ENCODE measurements at places on chromosomes 6 and 20. TPM values are rescaled to one million over a fixed set of nuclear protein-coding genes. Genes with fewer than 3 reads are reported as not detected.
A peak's percentile ranks its signal among the peaks of the same experiment; 100 is the strongest.

GRCh38 chr6:138267971-138268895, 49.9 kb upstream of the PBOV1 start:
- no peak overlapping the region for H3K27ac ChIP-seq
- DNase-seq, result no peak
- no peaks in the 10 kb centered on the region for H3K4me1 ChIP-seq
- no peaks in the 10 kb centered on the region for H3K27me3 ChIP-seq
- no peak overlapping the region for H3K4me3 ChIP-seq

DNA sequence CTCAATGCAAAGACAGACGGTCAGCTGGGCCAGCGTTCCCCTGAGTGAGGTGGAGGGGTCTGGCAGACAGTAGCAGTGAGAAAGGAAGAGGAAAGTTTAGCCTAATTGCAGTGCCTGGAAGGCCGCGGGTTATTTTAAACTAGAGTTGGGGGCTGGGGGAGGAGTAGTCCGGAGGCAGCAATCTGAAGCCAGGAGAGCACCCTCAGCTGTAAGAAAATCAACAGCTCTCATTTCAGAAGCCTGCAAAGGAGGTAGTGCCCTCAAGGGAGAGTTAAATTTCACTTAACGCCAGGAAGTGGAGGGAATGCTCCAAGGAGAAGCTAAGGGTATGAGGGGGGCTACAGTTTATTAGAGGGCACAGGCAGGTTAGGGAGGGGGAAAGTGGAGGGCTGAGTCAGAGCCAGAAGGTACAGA, 26.9 kb downstream of the RING1 start:
- no peaks in the 10 kb centered on the region for H3K27me3 ChIP-seq
- H3K4me1 ChIP-seq, result no peaks in the 10 kb centered on the region
- H3K4me3 ChIP-seq, result no peak overlapping the region
- no peak overlapping the region for H3K27ac ChIP-seq

- peak overlapping the region; percentile 100 for H3K27ac ChIP-seq
- no peaks in the 10 kb centered on the region for H3K27me3 ChIP-seq
- DNase-seq, result peak; percentile 87
- H3K36me3 ChIP-seq, result no peaks in the 10 kb centered on the region
Observed at GRCh38 chr20:53899351-53900167, 170.8 kb downstream of the BCAS1 start.

GRCh38 chr6:43296780-43297497, 1.1 kb upstream of the SLC22A7 start:
- DNase-seq, result no peak
- H3K4me1 ChIP-seq, result no peaks in the 10 kb centered on the region
- no peak overlapping the region for H3K4me3 ChIP-seq
- H3K27ac ChIP-seq, result no peak overlapping the region
- no peaks in the 10 kb centered on the region for H3K27me3 ChIP-seq

GRCh38 chr20:63941282-63942081, 14.7 kb downstream of the UCKL1 start:
- no peaks in the 10 kb centered on the region for H3K36me3 ChIP-seq
- H3K4me3 ChIP-seq, result no peak overlapping the region
- no peak for DNase-seq
- H3K27ac ChIP-seq, result no peak overlapping the region
- H3K4me1 ChIP-seq, result peaks cover 6% of the 10 kb centered on the region

DNA sequence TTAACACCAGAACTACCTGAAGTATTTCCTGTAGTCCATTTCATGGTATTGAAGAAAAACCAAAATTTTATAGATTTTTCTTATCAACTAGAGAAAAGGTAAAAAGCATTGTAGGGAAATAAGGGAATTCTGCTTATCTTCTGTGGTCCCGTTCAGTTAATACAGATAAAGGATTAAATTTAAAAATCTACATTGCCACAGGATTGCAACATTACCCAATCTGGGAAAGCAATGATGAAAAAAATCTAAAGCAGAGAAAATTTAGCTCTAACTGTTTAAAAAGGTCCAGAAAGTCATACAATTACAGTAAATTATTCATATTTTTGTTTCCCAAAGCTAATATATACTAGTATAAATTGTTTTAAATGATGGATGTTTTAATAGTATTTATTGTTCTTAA, 18.0 kb downstream of the POLH start:
- no peak overlapping the region for H3K27ac ChIP-seq
- H3K36me3 ChIP-seq, result peaks cover 8% of the 10 kb centered on the region
- H3K27me3 ChIP-seq, result no peaks in the 10 kb centered on the region
- H3K4me1 ChIP-seq, result no peaks in the 10 kb centered on the region
- H3K4me3 ChIP-seq, result no peak overlapping the region
- no peak for DNase-seq

- H3K27ac ChIP-seq, result no peak overlapping the region
- peaks cover 40% of the 10 kb centered on the region for H3K27me3 ChIP-seq
- H3K4me1 ChIP-seq, result no peaks in the 10 kb centered on the region
- no peak overlapping the region for H3K4me3 ChIP-seq
- H3K36me3 ChIP-seq, result no peaks in the 10 kb centered on the region
Observed at GRCh38 chr20:1509237-1509636, 18.0 kb upstream of the SIRPB2 start.

DNA sequence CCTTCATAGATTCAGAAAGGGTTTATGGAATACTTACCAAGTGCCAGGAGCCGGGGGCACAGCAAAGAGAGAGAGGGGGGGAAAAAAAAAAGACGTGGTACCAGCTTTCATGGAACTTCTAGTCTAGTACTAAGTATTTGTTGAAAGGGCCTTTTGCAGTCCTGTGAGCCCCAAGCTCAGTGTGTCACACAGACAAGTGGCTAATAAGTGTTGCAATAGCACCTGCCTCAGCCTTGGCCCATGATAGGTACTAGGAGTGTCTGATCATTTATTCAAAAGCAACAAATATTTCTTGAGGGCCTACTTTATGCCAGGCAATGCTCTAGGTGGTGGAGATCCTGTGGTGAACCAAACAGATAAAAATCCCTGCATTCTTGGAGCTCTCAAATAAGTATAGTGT, 7.9 kb downstream of the MYLK2 start:
- no peak for DNase-seq
- H3K27me3 ChIP-seq, result no peaks in the 10 kb centered on the region
- H3K4me3 ChIP-seq, result no peak overlapping the region
- H3K36me3 ChIP-seq, result no peaks in the 10 kb centered on the region
- H3K27ac ChIP-seq, result no peak overlapping the region

DNA sequence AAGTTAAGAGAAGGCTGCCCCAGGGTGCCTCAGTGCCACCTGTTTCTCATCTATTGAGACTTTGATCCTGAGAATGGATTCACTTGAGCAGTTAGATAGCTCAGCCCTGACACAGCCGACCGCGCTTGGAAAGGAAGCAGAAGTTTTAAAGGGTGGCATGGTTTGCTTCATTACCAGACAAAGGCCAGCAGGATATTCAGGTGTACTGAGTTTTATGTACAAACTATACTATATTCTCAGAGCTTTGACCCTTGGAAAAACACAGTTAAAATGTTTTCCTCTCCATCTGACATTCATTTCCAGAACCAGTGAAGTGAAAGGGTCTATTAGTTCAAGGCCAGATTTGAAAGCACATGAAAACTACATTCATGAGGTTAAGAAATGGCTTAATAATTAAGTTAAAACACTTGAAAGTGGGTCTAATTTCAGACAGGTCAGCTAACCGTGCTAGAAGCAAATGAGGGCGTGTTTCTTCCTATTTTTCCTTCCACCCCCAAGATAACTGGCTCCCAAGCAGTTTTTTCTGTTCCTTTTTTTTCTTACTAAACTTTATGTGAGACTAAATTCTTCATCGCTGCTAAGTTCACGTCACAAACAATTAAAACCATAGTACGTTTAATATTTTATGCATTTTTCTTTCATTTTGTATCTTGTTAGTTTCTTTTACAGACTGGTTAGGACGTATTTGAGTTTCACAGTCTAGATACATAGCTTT, 385.3 kb upstream of the SOX4 start:
- no peaks in the 10 kb centered on the region for H3K27me3 ChIP-seq
- H3K4me3 ChIP-seq, result no peak overlapping the region

- DNase-seq, result no peak
- H3K4me1 ChIP-seq, result peaks cover 13% of the 10 kb centered on the region
- H3K36me3 ChIP-seq, result 0 out of 2 replicates have a peak, but pooled peaks cover 2% of the 10 kb centered on the region
- peak overlapping the region; percentile 92 for H3K4me3 ChIP-seq
Observed at GRCh38 chr6:31831350-31832215, 4.0 kb downstream of the HSPA1B start.

DNA sequence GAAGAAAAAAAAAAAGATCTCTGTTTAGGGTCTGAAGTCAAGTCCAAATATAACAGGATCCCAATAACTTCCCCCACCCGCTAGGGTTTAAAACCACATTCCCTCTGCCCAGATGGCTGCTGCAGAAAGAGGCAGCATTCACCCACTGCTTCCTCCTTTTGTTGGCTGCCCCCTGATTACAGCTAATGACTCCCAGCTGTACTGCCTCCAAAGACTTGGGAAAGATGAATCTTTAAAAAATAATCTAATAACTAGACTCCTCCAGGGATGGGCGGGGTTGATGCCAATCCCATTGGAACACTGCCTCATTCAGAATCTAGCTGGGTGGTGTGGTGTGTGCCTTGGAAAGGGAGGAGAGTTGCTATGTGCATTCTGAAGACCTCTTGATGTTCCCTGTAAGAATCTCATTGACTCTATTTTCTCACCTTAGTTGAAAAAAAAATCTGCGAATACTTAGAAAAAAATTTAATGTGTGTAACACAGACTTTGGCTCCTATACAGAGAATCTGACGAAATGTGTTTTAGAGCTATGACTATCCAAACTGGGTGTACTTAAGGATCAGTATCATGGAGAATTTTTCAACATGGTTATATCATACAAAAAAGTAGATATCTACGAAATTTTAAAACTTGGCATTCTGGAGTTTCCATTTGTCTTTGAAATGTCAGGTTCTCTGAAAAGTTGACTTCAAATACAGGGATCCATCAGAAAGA, 174.0 kb downstream of the RNF144B start:
- H3K4me1 ChIP-seq, result no peaks in the 10 kb centered on the region
- DNase-seq, result no peak
- H3K36me3 ChIP-seq, result no peaks in the 10 kb centered on the region

GRCh38 chr6:3383525-3383924, 73.3 kb downstream of the SLC22A23 start:
- H3K27me3 ChIP-seq, result no peaks in the 10 kb centered on the region
- H3K27ac ChIP-seq, result no peak overlapping the region
- no peak for DNase-seq
- H3K4me3 ChIP-seq, result no peak overlapping the region
- H3K36me3 ChIP-seq, result no peaks in the 10 kb centered on the region

DNA sequence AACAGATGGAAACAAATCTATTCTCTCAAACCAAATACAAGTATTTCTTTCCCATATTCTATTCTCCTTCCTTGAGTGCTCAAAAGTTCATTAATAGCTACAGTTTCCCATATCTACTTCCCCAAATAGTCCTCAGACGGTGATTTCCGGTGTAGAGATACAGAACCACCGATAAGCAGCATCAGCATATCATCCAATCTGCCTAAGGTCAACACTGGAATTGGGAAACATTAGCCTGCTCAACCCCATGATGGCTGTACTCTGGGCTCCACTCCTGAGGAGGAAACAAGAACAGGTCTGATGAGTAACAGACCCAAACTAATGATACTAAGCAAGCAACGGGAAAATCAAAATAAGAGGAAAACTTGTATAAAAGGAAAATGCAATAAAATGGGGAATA, 115.6 kb downstream of the EPB41L2 start:
- no peak overlapping the region for H3K27ac ChIP-seq
- H3K4me3 ChIP-seq, result no peak overlapping the region
- H3K36me3 ChIP-seq, result no peaks in the 10 kb centered on the region
- H3K27me3 ChIP-seq, result no peaks in the 10 kb centered on the region
- peaks cover 28% of the 10 kb centered on the region for H3K4me1 ChIP-seq
- DNase-seq, result no peak

Gene CRISP3
- not detected for total RNA-seq

Gene RPP40
- 25.9 TPM for total RNA-seq

Gene COL12A1
- 10.4 TPM for total RNA-seq

Gene FOXQ1
- total RNA-seq, result 11.7 TPM

Gene ZNF341
- total RNA-seq, result 7.7 TPM

Gene PRR18
- total RNA-seq, result 0.23 TPM

Gene CAP2
- 37.0 TPM for total RNA-seq

Gene LY6G5C
- total RNA-seq, result 0.62 TPM

Data from Panc1 (cell line).